Activated CD4-positive, alpha-beta T cell treated with anti-CD3 and anti-CD28 coated beads, Interleukin-2, amount 10 ng/mL, durations not matched to agents 7 days and 5 days (primary cell): ENCODE measurements at places on chromosomes 3 and 15. TPM values are rescaled to one million over a fixed set of nuclear protein-coding genes. Genes with fewer than 3 reads are reported as not detected.

ARRDC4 gene
- 0.56 TPM for total RNA-seq

IL20RB gene
- total RNA-seq = 1.6 TPM

SMCO1 gene
- not detected for total RNA-seq

IL16 gene
- total RNA-seq = 242 TPM

CEP97 gene
- 24.5 TPM for total RNA-seq

- H3K36me3 ChIP-seq = no peaks in the 10 kb centered on the region
- H3K27me3 ChIP-seq = no peaks in the 10 kb centered on the region
- no peak overlapping the region for H3K4me3 ChIP-seq
- DNase-seq = no peak
Measured at GRCh38 chr3:31364711-31365110, 168.0 kb upstream of the STT3B start.

- no peaks in the 10 kb centered on the region for H3K36me3 ChIP-seq
- no peaks in the 10 kb centered on the region for H3K27me3 ChIP-seq
- DNase-seq = no peak
- no peak overlapping the region for H3K27ac ChIP-seq
- no peak overlapping the region for H3K4me3 ChIP-seq
Measured at GRCh38 chr3:117666812-117667211, 957.2 kb downstream of the TUSC7 start.

DNA sequence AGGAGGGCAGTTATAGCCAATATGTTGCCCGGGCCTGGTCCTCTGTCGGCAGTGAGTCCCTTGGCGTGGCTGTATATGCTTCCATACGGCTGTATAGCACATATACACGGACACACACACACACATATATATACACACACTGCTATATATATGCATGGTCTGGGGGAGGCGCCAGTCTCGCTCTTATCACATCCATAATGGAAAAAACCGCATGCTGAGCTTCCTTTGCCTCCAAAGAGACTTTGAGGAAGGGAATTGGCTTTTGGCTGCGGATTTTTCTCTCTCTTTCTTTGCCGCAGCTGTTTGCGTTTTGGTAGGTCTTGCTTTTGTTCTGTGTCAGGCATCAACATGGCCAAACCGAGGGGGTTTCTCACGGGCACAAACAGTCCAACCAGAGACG lies 11.3 kb upstream of the TMEM115 start:
- no peak overlapping the region for H3K27ac ChIP-seq
- H3K4me3 ChIP-seq = no peak overlapping the region
- H3K4me1 ChIP-seq = peaks cover 7% of the 10 kb centered on the region
- DNase-seq = no peak

DNA sequence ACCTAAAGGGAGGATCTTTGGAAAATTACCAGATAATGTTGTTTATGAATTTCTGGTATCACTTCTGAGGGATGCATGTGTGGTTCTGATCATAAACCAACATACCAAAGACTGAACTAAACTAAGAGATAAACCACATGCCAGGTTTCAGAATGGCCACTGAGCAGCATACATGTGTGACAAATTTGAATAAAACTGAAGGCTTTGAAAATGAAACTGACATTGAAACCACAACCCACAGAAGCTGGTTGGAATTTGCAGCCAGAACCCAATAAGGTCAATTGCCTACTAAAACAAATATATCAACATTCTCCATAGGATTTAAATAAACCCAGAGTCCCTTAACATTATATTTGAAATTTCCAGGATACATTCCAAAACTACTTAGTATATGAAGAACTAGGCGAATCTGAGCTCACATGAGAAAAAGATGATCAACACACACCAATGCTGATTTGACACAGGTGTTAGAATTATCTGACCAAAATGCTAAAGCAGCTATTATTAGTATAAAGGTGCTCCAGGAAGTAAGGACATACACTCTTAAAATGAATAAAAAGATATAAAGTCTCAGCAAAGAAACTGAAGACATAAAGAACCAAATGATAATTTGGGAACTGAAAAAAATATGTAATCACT lies 125.0 kb downstream of the ZNF280D start:
- no peaks in the 10 kb centered on the region for H3K36me3 ChIP-seq
- H3K4me1 ChIP-seq = peaks cover 11% of the 10 kb centered on the region
- DNase-seq = peak; percentile 6
- no peak overlapping the region for H3K4me3 ChIP-seq
- H3K27ac ChIP-seq = no peak overlapping the region

- H3K27me3 ChIP-seq = peaks cover 53% of the 10 kb centered on the region
- no peaks in the 10 kb centered on the region for H3K36me3 ChIP-seq
- no peak within 1 kb of the TSS for H3K27ac ChIP-seq
- H3K4me3 ChIP-seq = peak within 1 kb of the TSS; percentile 53
- H3K4me1 ChIP-seq = peaks cover 16% of the 10 kb centered on the region
- DNase-seq = no peak
Measured at GRCh38 chr3:87792534-87793336, 266.1 kb downstream of the CGGBP1 start.

DNA sequence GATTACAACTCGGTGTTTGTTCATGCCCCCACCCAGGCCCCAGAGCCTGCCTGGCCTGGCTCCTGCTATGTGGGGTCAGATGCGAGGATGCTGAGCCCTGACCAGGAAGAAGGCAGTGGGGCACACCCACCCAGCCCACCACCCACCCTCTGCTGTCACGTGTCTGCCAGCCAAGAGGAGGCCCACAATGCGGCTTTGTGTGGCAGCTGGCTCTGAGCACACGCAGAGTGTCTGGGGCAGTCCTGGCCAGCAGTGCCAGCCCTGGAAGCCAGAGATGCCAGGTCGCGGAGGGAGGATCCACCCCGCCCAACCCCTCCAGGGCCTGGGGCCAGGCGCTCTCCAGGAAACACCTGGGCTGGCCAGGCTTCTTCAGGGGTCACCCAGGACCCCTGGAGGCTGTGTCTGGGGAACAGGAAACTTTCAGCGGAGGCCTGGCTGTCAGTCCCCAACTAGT lies 26.4 kb upstream of the KLF13 start:
- peaks cover 13% of the 10 kb centered on the region for H3K27me3 ChIP-seq
- DNase-seq = peak; percentile 3
- H3K4me3 ChIP-seq = no peak overlapping the region
- no peak overlapping the region for H3K27ac ChIP-seq

- no peak overlapping the region for H3K4me3 ChIP-seq
- H3K36me3 ChIP-seq = no peaks in the 10 kb centered on the region
- DNase-seq = no peak
- no peak overlapping the region for H3K27ac ChIP-seq
- H3K4me1 ChIP-seq = no peaks in the 10 kb centered on the region
- no peaks in the 10 kb centered on the region for H3K27me3 ChIP-seq
Measured at GRCh38 chr3:63076357-63076756, 201.1 kb upstream of the CADPS start.

- no peak overlapping the region for H3K27ac ChIP-seq
- peaks cover 21% of the 10 kb centered on the region for H3K4me1 ChIP-seq
- DNase-seq = peak; percentile 62
- H3K4me3 ChIP-seq = no peak overlapping the region
- peaks cover 10% of the 10 kb centered on the region for H3K27me3 ChIP-seq
Measured at GRCh38 chr15:71291723-71292122, 176.5 kb downstream of the THSD4 start.

GRCh38 chr3:20478436-20478835 lies 292.4 kb upstream of the SGO1 start:
- no peaks in the 10 kb centered on the region for H3K36me3 ChIP-seq
- no peak for DNase-seq
- no peak overlapping the region for H3K27ac ChIP-seq
- no peak overlapping the region for H3K4me3 ChIP-seq

GRCh38 chr15:31325595-31326155 lies 960 bp upstream of the KLF13 start:
- H3K27ac ChIP-seq = peak overlapping the region; percentile 97
- peak overlapping the region; percentile 86 for H3K4me3 ChIP-seq
- H3K27me3 ChIP-seq = no peaks in the 10 kb centered on the region

- no peak overlapping the region for H3K27ac ChIP-seq
- no peak overlapping the region for H3K4me3 ChIP-seq
- H3K36me3 ChIP-seq = peaks cover 11% of the 10 kb centered on the region
- no peaks in the 10 kb centered on the region for H3K27me3 ChIP-seq
- no peak for DNase-seq
- H3K4me1 ChIP-seq = peaks cover 22% of the 10 kb centered on the region
Measured at GRCh38 chr15:41836713-41837454, 1.8 kb upstream of the PLA2G4B start.

DNA sequence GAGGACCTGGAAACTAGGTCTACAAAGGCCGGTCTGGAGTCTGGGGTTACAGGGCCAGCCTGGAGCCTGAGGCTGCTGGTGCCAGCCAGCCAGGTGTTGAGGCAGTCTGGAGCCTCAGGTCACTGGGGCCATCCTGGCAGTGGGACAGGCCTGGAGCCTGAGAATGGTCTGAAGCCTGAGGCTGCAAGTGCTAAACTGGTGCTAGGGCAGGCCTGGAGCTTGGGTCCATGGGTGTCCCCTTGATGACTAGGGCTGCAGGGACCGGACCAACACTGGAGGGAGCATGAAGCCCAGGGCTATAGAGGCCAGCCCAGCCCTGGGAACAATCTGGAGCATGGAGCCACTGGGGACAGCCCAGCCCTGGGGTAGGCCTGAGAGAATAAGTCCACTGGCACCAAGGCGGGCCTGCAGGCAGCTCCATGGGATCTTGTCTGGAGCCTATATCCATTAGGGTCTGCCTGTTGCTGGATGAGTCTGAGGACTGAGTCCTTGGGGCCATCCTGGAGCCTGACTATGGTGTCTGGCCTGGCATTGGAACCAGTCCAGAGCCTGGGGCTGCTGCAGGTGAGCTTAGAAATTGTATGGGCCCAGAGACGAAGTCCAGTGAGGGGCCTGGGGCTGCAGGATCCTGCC lies 101.9 kb downstream of the GLDN start:
- H3K27ac ChIP-seq = no peak overlapping the region
- H3K4me1 ChIP-seq = no peaks in the 10 kb centered on the region
- no peak for DNase-seq
- peaks cover 13% of the 10 kb centered on the region for H3K27me3 ChIP-seq

DNA sequence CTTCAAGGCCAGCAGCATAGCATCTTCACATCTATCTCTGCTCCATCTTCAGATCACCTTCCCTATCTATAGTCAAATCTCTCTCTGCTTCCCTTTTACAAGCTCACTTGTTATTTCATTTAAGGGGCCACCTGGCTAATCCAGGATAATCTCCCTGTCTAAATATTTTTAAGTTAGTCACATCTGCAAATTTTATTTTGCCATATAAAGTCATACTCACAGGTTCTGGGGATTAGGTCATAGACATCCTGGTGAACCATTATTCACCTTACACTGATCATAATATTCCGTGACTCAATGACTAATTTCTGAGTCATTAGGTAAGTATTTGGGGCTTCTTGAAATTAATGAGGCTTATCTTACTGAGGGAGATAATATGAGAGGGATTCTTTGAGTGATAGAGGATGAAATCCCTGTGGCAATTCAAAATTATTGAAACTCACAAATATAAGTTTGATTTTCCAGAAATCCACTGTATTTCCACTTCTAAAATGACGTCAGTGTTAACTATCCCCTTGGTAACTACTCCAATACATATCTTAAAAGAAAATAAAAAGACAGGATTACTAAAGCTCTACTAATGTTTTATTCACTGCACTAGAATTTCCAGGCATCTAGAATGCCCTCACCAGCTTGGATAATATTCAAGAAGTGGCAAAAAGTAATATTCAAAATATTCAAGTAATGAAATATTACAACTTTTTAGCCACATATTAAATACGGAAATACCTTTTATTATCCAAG lies 93.7 kb upstream of the RBMS3 start:
- no peak overlapping the region for H3K27ac ChIP-seq
- peaks cover 7% of the 10 kb centered on the region for H3K4me1 ChIP-seq
- H3K36me3 ChIP-seq = no peaks in the 10 kb centered on the region

- H3K27ac ChIP-seq = peak overlapping the region; percentile 60
- no peaks in the 10 kb centered on the region for H3K27me3 ChIP-seq
- DNase-seq = peak; percentile 45
Measured at GRCh38 chr3:183490653-183491052, 62.2 kb upstream of the MCF2L2 start.

GRCh38 chr3:78871048-78871447 lies 896.8 kb downstream of the ROBO1 start:
- no peaks in the 10 kb centered on the region for H3K4me1 ChIP-seq
- H3K27me3 ChIP-seq = no peaks in the 10 kb centered on the region
- DNase-seq = no peak

GRCh38 chr3:105791919-105792786 lies 76.7 kb downstream of the CBLB start:
- H3K27me3 ChIP-seq = no peaks in the 10 kb centered on the region
- peaks cover 55% of the 10 kb centered on the region for H3K36me3 ChIP-seq
- no peak for DNase-seq
- H3K4me3 ChIP-seq = no peak overlapping the region

DNA sequence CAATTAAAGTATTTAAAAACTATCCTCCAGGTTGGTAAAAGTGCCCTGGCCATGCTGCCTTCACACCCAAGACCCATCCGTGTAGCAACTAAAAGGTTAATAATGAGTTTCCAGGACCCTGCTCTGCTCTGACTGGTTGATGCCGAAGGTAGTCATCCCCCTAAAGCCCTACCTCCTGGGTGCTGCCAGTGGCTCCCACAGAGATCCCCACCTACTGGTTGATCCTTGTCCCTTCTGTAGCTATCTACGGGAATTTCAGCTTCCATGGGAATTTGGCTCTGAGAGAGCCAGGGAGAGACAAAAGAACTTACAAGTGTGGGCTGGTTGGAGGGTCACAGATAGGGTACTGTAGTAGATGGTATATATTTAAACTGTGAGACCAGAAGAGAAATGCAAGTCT lies 110.6 kb upstream of the NANOGP8 start:
- DNase-seq = no peak
- no peaks in the 10 kb centered on the region for H3K4me1 ChIP-seq
- H3K27me3 ChIP-seq = peaks cover 6% of the 10 kb centered on the region
- H3K27ac ChIP-seq = no peak overlapping the region
- no peak overlapping the region for H3K4me3 ChIP-seq

GRCh38 chr3:55724821-55725220 lies 237.7 kb upstream of the WNT5A start:
- no peaks in the 10 kb centered on the region for H3K4me1 ChIP-seq
- peaks cover 9% of the 10 kb centered on the region for H3K27me3 ChIP-seq
- H3K36me3 ChIP-seq = no peaks in the 10 kb centered on the region
- H3K27ac ChIP-seq = no peak overlapping the region
- no peak overlapping the region for H3K4me3 ChIP-seq

- no peak overlapping the region for H3K4me3 ChIP-seq
- no peak for DNase-seq
- no peak overlapping the region for H3K27ac ChIP-seq
- no peaks in the 10 kb centered on the region for H3K27me3 ChIP-seq
- no peaks in the 10 kb centered on the region for H3K4me1 ChIP-seq
Measured at GRCh38 chr3:35785234-35785888, 146.0 kb downstream of the ARPP21 start.
